ENCODE measurements at places on chromosomes 7 and 10. TPM values are rescaled to one million over a fixed set of nuclear protein-coding genes. Genes with fewer than 3 reads are reported as not detected.

Gene PDE1C
- not detected for total RNA-seq

Gene MINPP1
- 9.7 TPM for total RNA-seq

Gene PGAM2
- 0.26 TPM for total RNA-seq

Gene WEE2
- not detected for total RNA-seq

Gene C10orf67
- total RNA-seq = 0.31 TPM

Gene UPK3BL2
- 5.8 TPM for total RNA-seq

Gene CRYGN
- total RNA-seq = not detected

Gene SGCE
- 0.50 TPM for total RNA-seq

Gene TAS2R3
- total RNA-seq = 0.59 TPM

Gene OR2A5
- total RNA-seq = not detected

Gene PRXL2A
- 10.1 TPM for total RNA-seq

Gene CYP2C9
- 0.17 TPM for total RNA-seq

Gene PRF1
- 32.4 TPM for total RNA-seq

Gene UFSP1
- 2.0 TPM for total RNA-seq

Gene TMEM120A
- total RNA-seq = 25.8 TPM

Gene TMEM273
- total RNA-seq = 108 TPM

Gene LLCFC1
- not detected for total RNA-seq

Gene PBLD
- total RNA-seq = 1.2 TPM

Gene NEUROD6
- total RNA-seq = not detected

Gene TFEC
- total RNA-seq = not detected

Gene PON3
- not detected for total RNA-seq

Gene PRSS1
- total RNA-seq = not detected

Gene LRGUK
- 0.07 TPM for total RNA-seq

Gene ATP6V0A4
- 1.7 TPM for total RNA-seq

Gene ELFN1
- total RNA-seq = 0.10 TPM

Gene LRRC18
- not detected for total RNA-seq

Gene IL6
- total RNA-seq = 2.2 TPM

Gene ADO
- 26.7 TPM for total RNA-seq

Gene RSPH10B
- total RNA-seq = not detected

Gene VGF
- not detected for total RNA-seq

Gene ARF5
- 128 TPM for total RNA-seq

Gene CPN1
- not detected for total RNA-seq

Gene RTKN2
- total RNA-seq = 5.9 TPM

Gene LSM8
- total RNA-seq = 39.1 TPM

Gene TMEM176B
- total RNA-seq = not detected

Gene NUDT13
- 1.0 TPM for total RNA-seq

Gene AKR1C8
- total RNA-seq = 0.33 TPM

Gene SFTPD
- 0.33 TPM for total RNA-seq

Gene CNPY1
- not detected for total RNA-seq

Gene CD36
- not detected for total RNA-seq

Data from activated CD4-positive, alpha-beta memory T cell treated with anti-CD3 and anti-CD28 coated beads for 36 hours (primary cell).